Sigmoid colon (tissue), 7 donors: ENCODE measurements at places on chromosomes 7 and 10.

DNA sequence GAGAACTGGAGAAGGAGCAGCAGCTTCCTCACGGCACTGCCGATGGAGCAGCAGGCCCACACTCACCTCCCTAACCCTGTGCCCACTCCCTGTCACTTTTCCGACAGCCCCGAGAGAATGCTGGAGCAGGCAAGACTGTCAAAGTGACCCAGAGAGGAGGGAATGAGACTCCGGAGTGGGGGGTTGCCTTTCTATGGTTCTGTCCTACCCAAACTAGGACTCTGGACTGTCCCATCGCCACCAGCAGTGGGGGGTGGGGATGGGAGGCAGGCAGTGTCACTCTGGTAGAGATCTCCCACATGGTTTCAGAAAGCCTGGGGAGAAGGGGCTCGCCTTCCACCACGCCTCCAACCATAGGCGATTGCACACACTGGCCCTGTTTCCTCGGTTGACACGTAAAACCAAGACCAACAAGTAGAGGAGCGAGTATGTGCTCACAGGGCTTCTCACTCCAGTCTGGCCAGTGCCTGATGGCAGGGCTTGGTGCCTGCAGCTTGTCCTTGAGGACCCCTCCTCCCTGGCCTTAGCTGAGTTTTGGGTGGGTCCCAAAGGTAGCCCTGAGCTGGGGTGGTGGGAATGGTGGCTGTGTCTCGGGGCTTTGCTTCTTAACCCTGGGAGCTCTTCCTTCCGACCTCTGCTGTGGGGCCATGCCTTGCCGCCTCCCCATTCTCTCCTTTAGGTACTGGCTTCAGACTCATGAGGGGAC, 148.5 kb downstream of the PTPN20 start:
- no peak overlapping the region for H3K27ac ChIP-seq
- no peaks in the 10 kb centered on the region for H3K27me3 ChIP-seq
- H3K4me1 ChIP-seq, result no peaks in the 10 kb centered on the region
- peak; percentile 47 for DNase-seq
- no peak overlapping the region for H3K4me3 ChIP-seq
- H3K36me3 ChIP-seq, result no peaks in the 10 kb centered on the region

DNA sequence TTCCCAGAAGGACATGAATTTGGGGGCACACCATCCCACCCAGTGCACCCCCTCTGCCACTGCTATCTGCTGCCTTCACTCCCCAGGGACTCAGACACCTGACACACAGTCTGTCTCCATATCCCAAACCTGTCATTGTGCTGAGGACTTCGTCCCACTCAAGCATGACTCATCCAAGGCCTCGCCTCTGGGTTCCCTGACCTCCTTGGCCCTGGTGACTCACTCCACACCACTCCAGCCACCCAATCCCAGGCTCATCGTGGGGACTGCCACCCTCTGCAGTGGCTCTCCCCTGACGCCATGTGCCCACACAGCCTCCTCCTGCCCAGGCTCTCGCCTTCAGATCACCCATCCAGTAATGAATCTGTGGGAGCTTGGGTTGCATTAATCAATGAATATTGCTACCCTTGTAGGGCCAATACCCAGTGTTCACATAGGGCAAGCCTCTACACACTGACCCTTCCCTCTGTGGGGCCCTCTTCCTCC, 6.6 kb upstream of the INSIG1 start:
- H3K4me1 ChIP-seq, result no peaks in the 10 kb centered on the region
- H3K36me3 ChIP-seq, result no peaks in the 10 kb centered on the region
- no peak overlapping the region for H3K27ac ChIP-seq
- no peaks in the 10 kb centered on the region for H3K27me3 ChIP-seq
- no peak for DNase-seq

DNA sequence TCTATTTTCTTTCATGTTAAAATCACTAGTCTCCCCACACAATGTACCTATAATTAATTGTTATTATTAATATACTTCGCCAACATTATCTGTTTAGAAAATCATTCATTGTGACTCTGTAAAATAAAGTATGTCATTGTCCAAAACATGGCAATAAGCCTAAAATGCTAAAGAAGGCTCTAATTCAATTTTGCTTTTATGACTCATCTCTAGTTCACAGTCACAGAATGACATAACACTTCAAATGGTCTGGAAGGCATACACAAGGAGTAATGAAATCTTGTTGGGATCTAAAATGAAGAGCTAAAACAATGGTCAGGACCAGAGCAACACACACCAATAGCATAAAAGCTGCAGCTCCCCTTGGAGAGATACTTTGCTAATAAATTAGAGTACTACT, 505.8 kb downstream of the GPAM start:
- no peak overlapping the region for H3K4me3 ChIP-seq
- no peaks in the 10 kb centered on the region for H3K36me3 ChIP-seq
- no peak for DNase-seq

DNA sequence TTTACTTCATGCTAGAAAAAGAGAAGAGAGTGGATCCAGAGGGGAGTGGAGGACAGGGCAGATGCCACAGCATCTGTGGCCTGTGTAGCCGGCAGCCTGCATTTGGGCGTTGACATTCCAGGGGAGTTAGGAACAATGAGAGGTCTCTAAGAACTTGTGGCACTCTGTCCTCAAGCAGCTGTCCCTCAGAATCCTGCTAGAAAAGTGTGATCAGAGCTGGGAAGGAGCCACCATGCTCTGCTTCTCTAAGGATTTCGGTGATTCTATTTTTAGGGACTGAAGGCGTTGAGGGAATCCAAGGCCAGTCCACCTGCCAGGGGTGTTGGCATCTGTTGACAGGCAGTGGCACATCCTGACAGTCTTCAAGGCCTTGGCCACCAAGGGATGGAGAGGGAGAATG, 7.6 kb downstream of the LRIT2 start:
- peaks cover 5% of the 10 kb centered on the region for H3K27me3 ChIP-seq
- H3K36me3 ChIP-seq, result no peaks in the 10 kb centered on the region
- no peak for DNase-seq
- no peak overlapping the region for H3K27ac ChIP-seq
- no peaks in the 10 kb centered on the region for H3K4me1 ChIP-seq

DNA sequence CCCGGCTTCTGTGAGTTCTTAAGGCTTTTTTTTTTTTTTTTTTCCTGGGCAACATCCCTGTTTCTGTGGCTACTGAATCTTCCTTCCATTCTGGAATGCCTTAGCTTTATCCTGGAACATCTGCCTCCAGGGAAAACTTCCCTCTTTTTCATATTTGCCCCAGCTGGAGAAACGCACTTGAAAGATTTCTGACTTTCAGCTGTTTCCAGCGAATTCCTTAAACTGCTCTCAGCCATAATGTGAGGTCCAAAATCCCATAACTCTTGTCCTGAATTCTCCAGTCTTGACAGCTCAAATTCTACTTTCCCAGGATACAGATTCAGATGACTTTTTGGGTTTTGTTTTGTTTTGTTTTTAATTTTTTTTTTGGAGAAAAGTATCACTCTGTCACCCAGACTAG, 263.6 kb upstream of the AUTS2 start:
- H3K36me3 ChIP-seq, result no peaks in the 10 kb centered on the region
- H3K4me3 ChIP-seq, result no peak overlapping the region

- DNase-seq, result no peak
- no peaks in the 10 kb centered on the region for H3K36me3 ChIP-seq
- H3K4me3 ChIP-seq, result no peak overlapping the region
- H3K27ac ChIP-seq, result no peak overlapping the region
- H3K4me1 ChIP-seq, result no peaks in the 10 kb centered on the region
Observed at GRCh38 chr10:84412482-84412881, 84.1 kb downstream of the CCSER2 start.
